ENCODE measurements at places on chromosomes 12 and 14.

GRCh38 chr14:96626121-96626768 lies 124.1 kb downstream of the PAPOLA start:
- peak; percentile 3 for DNase-seq

- no peak for DNase-seq
These were observed 255.3 kb downstream of the AEBP2 start for GRCh38 chr12:19694627-19695026.

- DNase-seq, result no peak
These were observed 37.9 kb downstream of the GLIPR1L2 start for GRCh38 chr12:75428767-75429166.

GRCh38 chr12:115820656-115821055 lies 456.8 kb downstream of the MED13L start:
- DNase-seq, result no peak

Measured in Peyer's patch (tissue), 4 donors.